ENCODE measurements at places on chromosomes 5 and 9.

DNA sequence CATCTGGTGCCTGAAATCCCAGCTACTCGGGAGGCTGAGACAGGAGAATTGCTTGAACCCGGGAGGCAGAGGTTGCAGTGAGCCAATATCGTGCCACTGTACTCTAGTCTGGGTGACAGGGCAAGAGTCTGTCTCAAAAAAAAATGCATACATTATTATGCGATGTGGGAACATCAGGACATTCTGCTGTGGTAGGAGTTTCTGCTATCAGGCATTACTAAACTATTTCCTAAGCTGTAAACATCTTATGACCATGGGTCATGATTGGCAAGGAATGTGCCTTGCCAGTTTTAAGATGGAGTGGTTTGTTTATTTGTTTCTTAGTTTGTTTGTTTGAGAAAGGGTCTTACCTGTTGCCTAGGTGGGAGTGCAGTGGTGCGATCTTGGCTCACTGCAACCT lies 45.1 kb upstream of the FAM120A start:
- peak; percentile 6 for DNase-seq

DNA sequence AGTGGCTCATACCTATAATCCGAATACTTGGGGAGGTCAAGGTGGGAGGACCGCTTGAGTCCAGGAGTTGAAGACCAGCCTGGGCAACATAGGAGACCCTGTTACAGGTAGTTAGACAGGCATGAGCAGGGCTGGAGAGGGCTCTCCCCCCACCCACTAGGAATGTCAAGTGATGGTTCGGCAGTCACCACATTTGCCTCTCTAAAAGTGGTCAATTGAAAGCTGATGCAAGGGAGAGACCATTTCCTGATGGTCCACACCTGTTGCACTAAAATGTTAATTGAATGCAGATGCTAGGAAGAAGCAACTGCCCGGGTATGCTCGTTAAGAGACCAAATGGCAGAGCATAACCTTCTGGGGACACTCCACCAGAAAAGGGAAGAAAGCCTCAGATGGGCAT lies 82.7 kb downstream of the SFXN1 start:
- DNase-seq, result no peak

DNA sequence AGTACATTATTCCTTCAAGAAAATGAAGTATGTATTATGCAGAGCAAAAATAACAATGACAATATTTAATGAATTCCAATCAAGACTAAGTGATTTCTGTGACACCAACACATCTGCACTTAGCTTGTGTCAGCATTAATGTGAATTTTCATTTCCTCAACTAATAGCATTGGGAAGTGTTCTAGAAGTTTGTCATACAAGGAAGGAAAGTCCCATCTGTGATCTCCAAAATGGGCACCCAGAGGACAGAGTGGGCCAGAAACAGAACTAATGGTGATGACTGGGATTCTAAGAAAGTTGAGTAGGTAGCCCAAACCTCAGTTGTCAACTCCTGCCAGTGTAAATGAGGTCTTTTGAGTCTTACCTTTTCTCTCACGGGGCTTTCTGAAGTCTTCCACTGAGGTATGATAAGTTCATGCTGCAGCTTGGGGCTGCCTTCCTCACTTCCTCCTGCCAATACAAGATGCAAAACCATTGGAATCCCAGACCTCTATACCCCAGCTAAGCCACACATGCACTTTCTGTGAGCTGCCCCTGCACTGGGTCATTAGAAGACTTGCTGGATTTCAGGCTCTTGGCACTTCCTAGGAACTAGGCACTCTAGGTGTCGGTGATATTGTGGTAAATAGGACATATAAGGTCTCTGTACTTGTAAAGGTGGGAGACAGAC lies 4.9 kb downstream of the ADAM19 start:
- no peak for DNase-seq

- DNase-seq, result no peak
Measured at GRCh38 chr5:176133289-176133870, 104.8 kb upstream of the SIMC1 start.

- no peak for DNase-seq
Measured at GRCh38 chr5:96093340-96093739, 131.7 kb upstream of the ELL2 start.

- no peak for DNase-seq
Measured at GRCh38 chr9:27679338-27679737, 106.1 kb upstream of the C9orf72 start.

DNA sequence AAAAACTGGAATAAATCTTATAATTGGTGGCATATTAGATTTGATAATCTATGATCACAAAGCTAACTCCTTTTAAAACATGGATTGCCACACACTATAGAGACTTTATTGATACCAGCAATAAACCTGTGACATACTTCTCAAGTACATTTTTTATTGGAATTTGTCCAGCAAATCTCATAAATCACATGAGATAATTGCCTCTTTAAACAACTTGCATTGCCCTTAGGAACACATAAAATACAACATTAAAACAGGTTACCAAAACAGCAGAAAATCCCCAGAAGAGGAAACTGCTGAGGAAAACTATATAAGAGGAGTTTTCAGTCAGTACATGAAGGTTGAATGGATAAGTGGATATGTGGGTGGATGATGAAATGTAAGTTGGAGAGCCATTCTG lies 124.6 kb downstream of the SNCAIP start:
- no peak for DNase-seq

GRCh38 chr9:77435277-77435676 lies 212.8 kb downstream of the GNA14 start:
- DNase-seq, result no peak

DNA sequence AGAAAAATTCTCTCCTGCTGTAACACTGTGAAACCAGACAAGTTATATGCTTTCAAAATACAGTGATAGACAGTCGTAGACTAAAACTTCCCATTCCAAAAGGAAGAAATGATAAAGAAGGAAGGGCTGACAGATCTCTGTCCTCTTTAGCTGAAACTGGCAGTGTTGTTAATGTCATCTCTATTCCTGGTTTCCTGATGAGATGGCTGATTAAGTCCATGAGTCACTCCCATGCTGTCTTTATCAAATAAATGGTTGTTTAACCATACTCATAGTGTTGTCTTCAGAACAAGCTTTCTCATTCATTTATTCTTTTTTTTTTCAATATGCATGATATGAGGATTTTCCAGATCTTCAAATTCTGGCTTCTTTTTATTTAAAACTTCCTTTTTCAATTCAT lies 952.2 kb upstream of the WWC1 start:
- DNase-seq, result peak; percentile 7

DNA sequence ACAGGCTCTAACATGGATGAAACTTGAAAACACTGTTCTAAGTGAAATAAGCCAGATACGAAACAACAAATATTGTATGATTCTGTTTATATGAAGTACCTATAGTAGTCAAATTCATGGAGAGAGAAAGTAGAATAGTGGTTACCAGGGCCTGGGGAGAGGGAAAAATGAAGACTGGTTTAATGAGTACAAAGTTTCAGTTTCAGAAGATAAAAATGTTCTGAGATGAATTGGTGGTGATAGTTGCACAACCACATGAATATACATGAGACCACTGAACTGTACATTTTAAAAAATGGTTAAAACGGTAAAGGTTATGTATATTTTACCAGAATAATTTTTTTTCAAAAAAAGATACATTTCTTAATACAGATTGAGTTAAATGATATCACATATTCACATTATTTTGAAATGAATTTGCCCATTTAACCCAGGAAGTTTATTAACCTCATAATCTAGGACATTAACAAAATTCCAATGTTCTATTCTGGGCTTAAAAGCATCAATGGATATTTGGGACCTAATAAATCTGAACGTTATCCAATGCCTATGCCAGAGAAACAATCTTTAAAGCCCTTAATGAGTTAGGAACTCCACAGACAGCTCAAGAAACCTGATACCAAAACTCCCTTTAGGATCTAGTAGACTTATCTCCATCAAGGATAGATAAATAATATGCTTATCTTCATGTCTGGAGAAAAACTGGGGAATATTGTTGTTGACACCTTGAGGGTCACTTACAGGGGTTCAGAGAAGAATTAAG lies 521.3 kb downstream of the EFNA5 start:
- DNase-seq, result no peak

DNA sequence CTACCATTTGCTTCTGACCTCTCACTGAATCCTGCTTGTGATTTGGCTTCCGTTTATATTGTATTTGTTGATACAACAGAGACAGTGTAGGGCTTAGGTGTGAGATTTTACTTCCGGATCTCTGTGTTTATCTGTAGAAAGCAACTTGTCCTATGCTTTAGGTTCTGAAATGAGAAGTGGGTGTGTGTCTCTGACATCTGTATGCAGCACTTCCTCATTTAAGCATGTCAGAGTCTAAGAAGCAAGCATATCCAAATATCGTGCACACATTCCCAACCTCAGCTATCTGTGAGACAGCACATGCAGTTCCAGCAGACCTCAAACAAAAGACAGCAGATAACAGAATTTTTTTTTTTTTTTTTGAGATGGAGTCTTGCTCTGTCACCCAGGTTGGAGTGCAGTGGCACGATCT lies 16.3 kb downstream of the KLF9 start:
- DNase-seq, result peak; percentile 41

- DNase-seq, result no peak
Measured at GRCh38 chr9:125585503-125586171, 121.4 kb downstream of the MAPKAP1 start.

- DNase-seq, result no peak
Measured at GRCh38 chr5:178526773-178527457, 63.3 kb downstream of the COL23A1 start.

GRCh38 chr9:84481231-84481630 lies 140.7 kb upstream of the SLC28A3 start:
- no peak for DNase-seq

DNA sequence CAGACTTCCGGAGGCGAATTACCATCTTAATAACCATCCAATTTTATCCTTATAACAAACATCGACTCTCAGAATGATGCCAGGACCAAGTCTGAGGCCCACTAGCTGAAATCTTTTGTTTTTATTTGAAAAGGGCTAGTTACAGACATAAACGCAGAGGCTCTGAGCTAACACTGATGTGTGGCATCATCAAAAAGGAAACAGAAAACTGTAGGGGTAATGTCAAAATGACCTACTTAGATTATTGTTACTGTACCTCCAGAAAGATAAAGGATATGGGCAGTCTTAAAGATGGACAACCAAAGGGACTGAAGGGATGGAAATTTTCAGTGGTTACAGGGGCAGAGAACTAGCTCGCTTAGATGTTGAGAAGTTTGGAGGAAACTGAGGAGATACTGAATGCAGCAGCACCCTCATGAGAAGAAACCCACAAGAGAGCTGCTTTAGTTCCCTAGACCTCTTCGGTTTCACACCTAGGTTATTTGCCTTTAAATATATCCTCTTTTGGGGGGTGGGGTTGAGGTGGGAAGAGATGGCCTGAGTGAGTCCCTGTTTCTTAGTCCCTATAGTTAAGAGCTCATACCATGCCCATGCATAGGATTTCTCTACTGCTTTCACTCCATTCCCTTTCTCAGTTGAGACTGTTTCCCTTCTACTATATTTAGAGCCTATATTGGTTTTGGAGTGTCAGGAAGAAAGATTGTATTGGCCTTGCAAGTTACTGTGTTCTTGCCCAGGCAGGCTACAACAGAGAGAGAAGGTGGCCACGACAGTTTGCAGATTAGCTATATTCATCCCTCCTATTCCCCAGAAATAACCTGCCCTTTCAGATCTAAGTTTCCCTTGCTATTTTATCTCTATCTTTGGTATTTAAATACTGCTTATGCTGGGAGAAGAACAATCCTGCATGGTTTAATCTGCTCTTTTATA lies 320.4 kb upstream of the EFNA5 start:
- no peak for DNase-seq

- DNase-seq, result peak; percentile 31
Measured at GRCh38 chr9:91900797-91901177, 49.2 kb downstream of the ROR2 start.

DNA sequence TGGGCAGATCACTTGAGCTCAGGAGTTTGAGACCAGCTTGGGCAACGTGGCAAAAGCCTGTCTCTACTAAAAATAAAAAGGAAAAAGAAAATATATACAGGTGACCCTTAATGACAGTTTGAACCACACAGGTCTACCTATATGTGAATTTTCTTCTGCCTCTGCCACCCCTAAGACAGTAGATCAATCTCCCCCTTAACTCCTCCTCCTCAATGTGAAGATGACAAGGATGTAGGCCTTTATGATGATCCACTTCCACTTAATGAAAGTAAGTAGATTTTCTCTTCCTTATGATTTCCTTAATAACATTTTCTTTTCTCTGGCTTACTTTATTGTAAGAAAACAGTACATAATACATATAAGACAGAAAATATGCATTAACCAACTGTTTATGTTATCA lies 3.4 kb downstream of the AKNA start:
- DNase-seq, result no peak
